ENCODE measurements at places on chromosomes 1 and 21. TPM values are rescaled to one million over a fixed set of nuclear protein-coding genes. Genes with fewer than 3 reads are reported as not detected.
A peak's percentile ranks its signal among the peaks of the same experiment; 100 is the strongest.

- DNase-seq: no peak
Measured at GRCh38 chr1:60899464-60899863, 182.9 kb upstream of the NFIA start.

DNA sequence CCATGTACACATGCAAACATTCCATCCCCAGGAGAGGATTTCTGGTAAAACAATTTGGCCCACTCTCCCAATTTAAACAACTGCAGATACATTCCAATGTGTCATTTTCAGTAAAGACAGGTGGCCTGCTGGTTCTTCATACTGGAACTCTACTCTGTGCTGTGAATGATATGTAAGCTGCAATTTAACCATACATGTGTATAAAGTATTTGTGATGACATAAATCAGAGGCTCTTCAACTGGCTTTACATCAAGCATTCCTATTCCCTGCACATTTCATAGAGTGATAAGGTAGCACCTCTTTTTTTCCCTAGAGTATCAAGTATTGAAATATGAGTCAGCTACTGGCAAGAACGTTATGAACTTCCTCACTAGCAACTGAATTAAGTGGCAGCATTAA lies 649.5 kb upstream of the ADGRL2 start:
- DNase-seq: no peak

GRCh38 chr21:37071561-37072273 lies 1.2 kb downstream of the PIGP start:
- DNase-seq: peak; percentile 79

DNA sequence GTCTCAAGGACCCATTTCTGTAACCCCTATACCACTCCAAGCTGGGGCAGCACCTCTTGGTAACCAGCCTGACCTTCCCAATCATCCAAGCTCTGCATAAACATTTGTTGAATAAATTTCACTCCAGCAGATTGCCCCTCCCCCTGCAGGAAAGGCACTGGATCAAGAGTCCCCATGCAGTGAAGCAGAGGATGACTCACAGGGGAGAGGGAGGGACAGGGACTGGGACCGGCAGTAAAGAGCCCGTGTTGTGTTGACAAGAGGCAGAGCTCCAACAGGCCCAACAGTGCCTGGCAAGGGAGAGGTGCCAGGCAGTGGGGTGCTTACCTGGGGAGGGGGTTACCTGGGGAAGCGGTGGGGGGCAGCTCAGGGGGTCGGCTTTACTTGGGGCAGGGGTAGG lies 32.3 kb downstream of the SLC9A1 start:
- peak; percentile 74 for DNase-seq

Gene NID1
- 79.7 TPM for total RNA-seq

- no peak for DNase-seq
Measured at GRCh38 chr1:234125283-234125682, 220.8 kb downstream of the SLC35F3 start.

GRCh38 chr21:26138615-26139257 lies 31.8 kb downstream of the APP start:
- DNase-seq: no peak

Gene MXRA8
- 37.4 TPM for total RNA-seq

- no peak for DNase-seq
Measured at GRCh38 chr1:56468518-56468917, 110.8 kb downstream of the PLPP3 start.

GRCh38 chr1:43277116-43277876 lies 7.5 kb downstream of the TMEM125 start:
- DNase-seq: no peak

Gene RUNX3
- total RNA-seq: 1.0 TPM

DNA sequence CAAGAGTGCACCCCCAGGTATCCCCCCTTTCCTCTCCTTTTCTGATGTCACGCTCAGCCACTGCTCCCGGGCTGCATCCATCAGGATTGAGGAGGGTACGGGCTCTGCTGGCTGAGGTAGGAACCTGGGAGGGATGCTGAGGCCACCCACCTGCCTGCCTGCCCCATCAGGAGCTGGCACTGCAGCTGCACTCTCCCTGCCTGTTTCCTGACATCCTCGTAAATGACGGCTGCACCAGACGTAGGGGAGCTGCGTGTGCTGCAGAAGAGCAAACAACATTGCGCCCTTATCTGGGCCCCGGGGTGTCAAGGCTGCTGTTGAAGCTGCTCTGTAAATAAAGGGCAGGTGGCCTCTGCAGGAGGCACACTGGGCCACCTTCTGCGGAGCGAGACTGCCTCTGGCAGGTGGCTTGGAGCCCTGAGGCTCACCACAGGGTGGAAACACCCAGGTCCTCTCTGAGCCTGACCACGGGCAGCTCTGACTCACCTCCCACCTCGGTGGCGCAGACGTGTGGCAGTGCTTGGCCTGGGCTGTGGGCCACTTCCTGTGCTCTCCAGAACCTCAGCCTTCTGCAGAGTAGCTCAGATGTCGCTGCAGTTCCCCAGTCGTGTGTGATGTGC lies 30.9 kb downstream of the SNAP47 start:
- peak; percentile 74 for DNase-seq

- peak; percentile 88 for DNase-seq
Measured at GRCh38 chr1:231211005-231211857, 29.8 kb upstream of the GNPAT start.

Gene HSPA13
- total RNA-seq: 37.6 TPM

GRCh38 chr1:29823561-29823960 lies 587.2 kb downstream of the PTPRU start:
- DNase-seq: no peak

- DNase-seq: no peak
Measured at GRCh38 chr1:180193141-180194047, 36.7 kb upstream of the LHX4 start.

DNA sequence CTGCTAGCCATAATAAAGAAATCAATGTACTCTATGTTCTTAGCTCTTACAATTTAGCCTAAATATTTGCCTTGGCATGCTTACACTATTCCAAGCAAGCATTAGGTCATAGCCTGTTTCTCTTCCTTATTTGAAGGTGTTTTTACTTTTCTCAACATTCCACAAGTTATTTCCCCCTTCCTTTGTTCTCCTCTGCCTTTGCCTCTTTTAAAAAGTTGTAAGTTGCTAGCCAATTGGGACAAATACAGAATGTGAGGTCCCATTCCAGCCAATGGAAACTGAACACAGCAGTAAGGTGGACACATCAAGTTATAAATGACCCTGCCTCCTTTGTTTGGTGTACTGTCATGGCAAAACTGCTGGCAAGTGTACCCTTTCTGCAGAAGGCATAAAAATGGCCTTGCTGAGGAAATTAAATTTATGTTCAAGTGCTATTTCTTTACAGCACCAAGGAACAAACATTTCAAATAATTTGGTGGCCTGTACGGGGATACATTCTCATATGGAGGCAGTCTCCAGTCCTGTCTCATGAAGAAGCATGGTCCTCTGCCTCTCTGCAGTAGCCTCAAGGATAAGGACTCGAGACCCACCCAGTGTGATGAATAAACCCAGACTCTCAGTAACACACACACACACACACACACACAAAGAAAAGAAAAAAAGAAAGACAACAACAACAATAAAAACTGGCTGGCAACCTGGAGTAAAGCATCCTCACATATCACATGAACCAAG lies 28.8 kb upstream of the FMO1 start:
- DNase-seq: no peak

DNA sequence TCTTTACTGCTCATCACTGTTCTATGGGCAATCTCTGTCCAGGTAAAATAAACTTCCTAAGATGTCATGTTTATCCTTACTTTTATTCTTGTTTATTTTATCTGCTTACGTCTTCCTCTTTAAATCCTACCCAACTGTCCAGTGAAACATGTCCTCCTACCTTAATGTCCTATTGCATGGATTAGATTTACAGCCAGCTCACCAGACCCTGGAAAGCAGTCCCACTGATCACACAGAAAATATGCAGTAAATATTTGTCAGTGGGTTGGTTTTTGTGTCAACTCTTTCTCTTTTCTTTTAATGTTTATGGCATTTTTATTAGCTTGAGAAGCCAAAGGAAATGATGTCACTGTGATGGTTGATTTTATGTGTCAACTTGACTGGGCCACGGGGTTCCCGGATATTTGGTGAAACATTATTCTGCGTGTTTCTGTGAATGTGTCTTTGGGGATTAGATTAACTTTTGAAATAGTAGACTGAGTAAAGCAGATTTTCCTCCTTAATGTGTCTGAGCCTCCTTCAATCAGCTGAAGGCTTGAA lies 258.3 kb downstream of the SRGAP2C start:
- no peak for DNase-seq

DNA sequence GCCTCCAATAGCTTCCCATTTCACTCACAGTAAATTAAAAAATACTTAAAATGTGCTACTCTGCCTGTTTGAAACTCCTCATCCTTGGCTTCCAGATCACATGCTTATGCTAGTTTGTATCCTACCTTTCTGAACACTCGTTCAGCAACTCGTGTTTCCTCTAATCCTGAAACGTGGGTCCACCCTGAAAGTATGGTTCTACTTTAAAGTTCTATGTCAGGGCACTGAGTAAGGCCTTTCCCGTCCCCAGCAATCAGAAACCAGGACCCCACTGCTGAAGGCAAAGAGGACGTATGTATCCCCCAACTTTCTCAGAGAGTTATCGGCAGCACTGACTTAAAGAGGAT lies 419 bp upstream of the TSEN15 start:
- DNase-seq: no peak
